ENCODE measurements at places on chromosomes 2 and 18.

DNA sequence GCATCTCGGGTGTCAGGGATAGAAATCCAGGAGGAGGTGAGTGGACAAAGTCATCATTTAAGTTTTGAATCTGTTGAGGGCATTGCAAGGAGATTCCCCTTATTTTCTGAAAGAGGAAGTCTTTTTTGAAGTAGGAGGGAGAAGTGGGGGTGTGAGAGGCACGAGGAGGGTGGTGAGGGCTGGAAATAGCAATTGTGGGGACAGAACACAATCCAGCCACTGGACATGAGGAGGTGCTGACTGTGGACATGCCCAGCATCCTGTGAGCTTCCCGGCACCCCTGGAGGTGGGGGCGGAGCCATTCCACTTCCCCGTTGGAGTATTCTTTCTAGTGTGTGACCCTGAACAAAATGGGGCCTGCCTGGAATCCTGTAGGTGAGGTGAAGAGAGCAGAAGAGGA is 310.7 kb upstream of the EPAS1 start:
- DNase-seq = no peak

DNA sequence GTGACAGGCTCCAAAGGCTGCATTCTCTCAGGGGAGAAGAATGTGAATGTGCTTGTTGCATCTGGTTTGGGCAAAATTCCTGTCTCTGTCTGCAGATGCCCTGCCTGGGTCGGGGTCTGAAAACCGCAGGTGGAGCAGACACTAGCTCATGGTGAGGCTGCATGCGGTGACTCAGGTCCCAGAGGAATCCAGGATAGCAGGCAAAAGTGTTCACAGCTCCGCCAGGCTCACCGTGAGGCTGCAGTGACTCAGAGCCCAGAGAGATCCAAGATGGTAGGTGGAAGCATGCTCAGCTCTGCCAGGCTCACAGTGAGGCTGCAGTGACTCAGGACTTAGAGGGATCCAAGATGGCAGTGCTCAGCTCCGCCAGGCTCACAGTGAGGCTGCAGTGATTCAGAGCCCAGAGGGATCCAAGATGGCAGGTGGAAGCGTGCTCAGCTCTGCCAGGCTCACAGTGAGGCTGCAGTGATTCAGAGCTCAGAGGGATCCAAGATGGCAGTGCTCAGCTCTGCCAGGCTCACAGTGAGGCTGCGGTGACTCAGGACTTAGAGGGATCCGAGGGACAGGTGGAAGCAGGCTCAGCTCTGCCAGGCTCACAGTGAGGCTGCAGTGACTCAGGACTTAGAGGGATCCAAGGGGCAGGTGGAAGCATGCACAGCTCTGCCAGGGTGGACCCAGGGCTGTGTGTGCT is 200.5 kb downstream of the ACKR3 start:
- DNase-seq = no peak

- no peak for DNase-seq
Observed at GRCh38 chr2:224882291-224883171, 159.7 kb downstream of the DOCK10 start.

DNA sequence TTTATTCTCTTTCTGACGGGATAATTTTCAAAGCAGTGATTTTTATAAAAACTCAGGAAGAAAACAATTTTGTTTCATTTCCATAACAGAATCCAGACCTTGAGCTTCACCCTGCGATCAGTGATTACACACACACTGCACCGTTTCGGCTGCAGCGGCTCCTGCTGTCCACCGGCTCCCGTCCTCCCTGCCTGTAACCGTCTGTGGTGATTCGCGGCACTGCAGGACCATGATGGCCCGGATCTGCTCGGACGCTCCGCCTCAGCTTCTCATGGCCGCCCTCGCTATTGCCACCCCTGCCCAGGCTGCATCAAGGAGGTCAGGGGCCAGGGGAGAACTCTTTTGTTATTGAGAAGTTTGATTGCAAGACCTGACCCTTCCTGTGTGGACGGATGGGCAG is 246.1 kb downstream of the TWIST2 start:
- no peak for DNase-seq

DNA sequence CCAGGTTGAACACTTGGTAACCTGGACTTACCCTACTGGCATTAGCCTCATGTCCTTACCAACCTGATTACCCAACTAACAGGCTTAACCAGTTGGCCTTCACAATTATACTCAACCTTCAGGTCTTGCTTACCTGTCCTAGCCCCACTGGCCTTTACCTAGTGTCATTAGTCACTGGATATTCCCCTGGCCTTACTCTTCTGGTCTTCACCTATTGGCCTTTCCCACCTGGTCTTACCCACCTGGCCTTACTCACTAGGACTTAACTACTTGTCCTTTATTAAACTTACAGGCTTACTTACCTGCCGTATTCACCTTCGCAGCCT is 131.1 kb upstream of the ZSWIM2 start:
- DNase-seq = no peak

GRCh38 chr2:222743251-222743812 is 71.9 kb downstream of the MOGAT1 start:
- DNase-seq = no peak

DNA sequence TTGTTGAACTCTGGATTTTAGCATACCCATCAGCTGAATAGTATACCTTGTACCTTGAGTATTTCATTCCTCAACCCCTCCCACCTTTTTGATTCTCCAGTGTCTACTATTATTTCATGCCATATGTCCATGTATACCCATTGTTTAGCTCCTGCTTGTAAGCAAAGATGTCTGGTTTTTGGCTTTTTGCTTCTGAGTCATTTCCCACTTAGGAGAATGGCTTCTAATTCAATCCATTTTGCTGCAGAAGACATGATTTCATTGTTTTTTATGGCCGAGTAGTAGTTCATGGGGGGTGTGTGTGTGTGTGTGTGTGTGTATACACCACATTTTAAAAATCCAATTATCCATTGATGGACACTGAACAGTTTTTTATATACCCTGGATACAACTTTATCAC is 24.3 kb upstream of the MOCOS start:
- DNase-seq = no peak

- no peak for DNase-seq
Observed at GRCh38 chr18:35088921-35089320, 47.7 kb downstream of the MAPRE2 start.

- DNase-seq = no peak
Observed at GRCh38 chr2:98009887-98010760, 14.4 kb upstream of the TMEM131 start.

- no peak for DNase-seq
Observed at GRCh38 chr2:73268830-73269685, 15.2 kb downstream of the FBXO41 start.

DNA sequence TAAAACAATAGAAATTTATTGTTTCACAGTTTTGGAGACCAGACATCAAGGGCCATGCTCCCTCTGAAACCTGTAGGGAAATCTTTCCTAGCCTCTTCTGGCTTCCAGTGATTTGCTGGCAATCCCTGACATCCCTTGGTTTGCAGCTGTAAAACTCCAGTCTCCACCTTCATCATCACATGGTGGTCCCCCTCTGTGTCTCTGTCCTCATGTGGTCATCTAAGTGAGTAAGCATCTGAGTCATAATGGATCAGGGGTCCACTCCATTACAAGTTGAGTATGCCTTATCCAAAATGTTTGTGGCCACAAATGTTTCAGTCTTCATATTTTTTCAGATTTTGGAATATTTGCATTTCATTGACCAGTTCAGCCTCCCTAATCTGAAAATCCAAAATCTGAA is 5.6 kb upstream of the SGPP2 start:
- no peak for DNase-seq

- DNase-seq = no peak
Observed at GRCh38 chr2:223896833-223897311, 48.3 kb downstream of the WDFY1 start.

- no peak for DNase-seq
Observed at GRCh38 chr2:12099374-12099773, 352.9 kb downstream of the LPIN1 start.

DNA sequence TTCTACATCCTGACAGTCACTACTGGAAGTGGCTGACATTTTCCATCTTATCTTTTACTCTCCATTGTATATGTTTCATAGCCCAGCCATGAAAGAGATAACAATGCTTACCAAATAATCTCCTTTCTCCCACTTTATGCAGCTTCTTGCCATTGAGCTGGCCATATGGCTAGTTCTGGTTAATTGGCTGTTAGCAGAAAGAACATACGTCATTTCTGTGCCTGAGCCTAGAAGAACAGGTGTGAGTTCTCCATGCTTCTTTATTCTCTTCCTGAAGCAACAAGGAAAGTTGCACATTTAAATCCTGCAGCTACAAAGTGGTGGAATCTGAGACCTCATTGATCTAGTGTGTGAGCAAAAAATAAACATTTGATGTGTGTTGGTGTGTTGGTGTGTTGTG is 82.0 kb upstream of the FSHR start:
- DNase-seq = no peak

DNA sequence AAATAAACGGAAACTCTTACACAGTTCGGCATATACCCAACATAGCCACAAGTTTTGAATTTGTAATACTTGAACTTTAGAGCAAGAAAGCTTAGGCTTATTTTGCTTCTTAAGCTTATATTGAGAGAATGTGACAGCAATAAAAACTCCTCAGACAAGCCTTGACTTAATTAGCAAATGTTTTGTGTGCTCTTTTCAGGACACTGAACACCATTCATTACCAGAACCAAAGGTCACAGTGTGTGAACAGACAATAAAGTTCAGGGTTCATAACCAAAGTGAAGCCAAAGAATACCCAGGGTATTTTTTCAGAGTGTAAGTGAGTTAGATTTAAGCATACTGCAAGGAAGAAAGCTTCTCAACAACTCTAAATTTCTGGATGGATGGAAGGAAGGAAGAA is 605.8 kb downstream of the METTL4 start:
- no peak for DNase-seq

DNA sequence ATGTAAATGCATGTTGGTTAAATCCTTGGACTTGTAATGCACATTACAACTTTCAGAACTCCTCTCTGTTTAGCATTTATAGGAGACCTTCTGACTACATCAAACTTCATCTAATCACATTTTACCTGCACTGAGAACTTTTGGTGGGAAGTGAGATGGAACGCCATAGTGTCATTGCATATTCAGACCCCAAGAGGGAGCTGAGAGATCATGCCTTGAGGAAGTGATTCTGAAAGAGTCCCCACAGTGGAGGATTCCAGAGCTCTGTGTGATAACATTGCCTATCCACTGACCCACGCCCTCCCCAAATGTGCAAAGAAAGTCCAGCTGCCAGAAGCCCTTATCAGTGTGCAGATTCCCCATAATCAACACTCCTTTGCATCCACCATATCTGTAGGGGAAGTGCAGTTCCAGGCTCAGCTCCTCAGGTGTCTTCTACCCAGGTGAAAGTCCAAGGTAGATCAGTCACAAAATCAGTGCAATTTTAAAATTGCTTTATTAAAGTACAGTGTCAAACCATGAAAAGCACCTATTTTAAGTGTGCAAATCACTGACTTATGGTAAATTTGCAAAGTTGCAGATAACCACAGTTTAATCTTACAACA is 212.4 kb downstream of the RPIA start:
- no peak for DNase-seq

- DNase-seq = no peak
Observed at GRCh38 chr2:43158259-43158880, 68.0 kb downstream of the ZFP36L2 start.

GRCh38 chr2:99152199-99152895 is 2.4 kb downstream of the TSGA10 start:
- no peak for DNase-seq

GRCh38 chr18:45974088-45974536 is 7.0 kb upstream of the EPG5 start:
- DNase-seq = no peak

DNA sequence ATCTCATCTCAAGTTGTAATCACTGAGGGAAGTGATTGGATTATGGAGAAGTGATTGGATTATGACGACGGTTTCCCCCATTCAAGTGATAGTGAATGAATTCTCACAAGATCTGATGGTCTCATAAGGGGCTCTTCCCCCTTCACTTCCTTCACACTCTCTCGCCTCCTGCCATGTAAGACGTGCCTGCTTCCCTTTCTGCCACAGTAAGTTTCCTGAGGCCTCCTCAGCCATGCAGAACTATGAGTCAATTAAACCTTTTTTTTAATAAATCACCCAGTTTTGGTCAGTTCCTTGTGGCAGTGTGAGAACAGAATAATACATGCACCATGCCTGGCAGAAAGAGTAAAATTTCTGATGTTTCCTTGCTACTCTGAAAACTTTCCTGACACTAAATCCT is 36.6 kb downstream of the CEP68 start:
- no peak for DNase-seq

GRCh38 chr2:240991378-240992263 is 6.8 kb upstream of the SNED1 start:
- no peak for DNase-seq

DNA sequence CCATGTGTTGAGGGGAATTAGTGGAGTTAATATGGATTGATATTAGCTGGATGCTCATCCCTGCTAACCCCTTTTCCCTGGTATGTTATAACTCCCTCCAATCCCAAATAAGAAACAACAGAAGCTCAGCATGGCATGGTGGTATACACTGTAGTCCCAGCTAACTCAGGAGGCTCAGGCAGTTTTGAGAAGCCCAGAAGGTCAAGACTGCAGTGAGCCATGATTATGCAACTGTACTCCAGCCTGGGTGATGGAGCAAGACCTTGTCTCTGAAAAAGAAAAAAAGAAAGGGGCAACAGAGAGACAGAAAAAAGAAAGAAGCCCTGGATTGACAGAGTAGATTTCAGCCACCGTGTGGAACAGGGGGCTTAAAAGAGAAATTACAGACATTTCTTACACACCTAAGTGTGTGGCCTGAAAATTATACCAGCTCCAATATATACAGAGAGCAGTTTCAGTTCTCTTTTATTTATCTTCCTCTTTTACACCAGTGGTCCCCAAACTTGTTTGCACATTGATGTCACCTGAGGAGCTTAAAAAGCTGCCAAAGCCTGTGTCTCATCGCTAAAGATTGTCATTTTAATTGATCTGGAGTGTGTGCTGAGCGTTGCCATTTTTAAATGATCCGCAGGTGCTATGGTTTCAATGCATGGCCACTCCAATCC is 203.6 kb downstream of the UBE2E3 start:
- no peak for DNase-seq

GRCh38 chr18:58887613-58887963 is 22.9 kb downstream of the ZNF532 start:
- peak; percentile 10 for DNase-seq

DNA sequence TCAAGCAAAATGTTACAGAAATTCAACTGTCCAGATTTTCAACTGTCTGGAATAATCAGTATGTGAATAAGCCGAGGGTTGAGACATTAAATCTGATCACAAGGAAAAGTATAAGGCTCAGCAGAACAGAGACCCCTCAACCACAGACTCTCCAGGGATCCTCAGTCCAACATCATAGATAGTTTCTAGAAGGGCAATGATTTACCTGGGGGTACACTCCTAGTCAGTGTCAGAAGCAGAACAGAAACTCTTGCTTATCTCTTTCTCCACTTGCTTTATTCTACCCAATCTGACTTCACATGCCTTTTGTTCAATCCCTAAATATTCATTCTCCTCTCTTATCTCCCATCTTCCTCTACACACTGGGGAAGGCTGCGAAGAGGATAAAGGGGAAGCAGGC is 36.4 kb downstream of the ICOS start:
- DNase-seq = no peak

DNA sequence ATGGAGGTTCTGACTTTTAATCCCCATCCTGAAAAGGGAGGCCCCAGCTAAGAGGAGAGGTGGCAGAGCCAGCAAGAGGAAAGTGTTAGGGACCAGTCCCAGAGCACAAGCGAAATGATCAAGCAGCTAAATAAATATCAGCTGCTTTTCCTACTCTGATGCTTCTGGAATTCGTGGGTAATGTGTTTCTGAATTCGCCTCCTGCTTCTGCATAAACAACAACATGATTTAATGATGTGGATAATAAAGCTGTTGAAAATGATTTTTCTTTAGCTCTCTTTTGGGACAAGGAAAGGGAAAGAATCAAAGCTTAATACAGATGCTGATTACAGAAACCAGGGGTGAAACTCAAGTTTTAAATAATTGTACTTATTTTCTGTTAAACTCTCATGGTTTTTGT is 329.7 kb downstream of the PDE11A start:
- no peak for DNase-seq

All from C1 segment of cervical spinal cord (tissue), 14 donors.